ENCODE measurements at places on chromosomes 4 and X. TPM values are rescaled to one million over a fixed set of nuclear protein-coding genes. Genes with fewer than 3 reads are reported as not detected.
A peak's percentile ranks its signal among the peaks of the same experiment; 100 is the strongest.

GRCh38 chr4:53130896-53131561, 234.8 kb downstream of the SCFD2 start:
- no peak for DNase-seq

DNA sequence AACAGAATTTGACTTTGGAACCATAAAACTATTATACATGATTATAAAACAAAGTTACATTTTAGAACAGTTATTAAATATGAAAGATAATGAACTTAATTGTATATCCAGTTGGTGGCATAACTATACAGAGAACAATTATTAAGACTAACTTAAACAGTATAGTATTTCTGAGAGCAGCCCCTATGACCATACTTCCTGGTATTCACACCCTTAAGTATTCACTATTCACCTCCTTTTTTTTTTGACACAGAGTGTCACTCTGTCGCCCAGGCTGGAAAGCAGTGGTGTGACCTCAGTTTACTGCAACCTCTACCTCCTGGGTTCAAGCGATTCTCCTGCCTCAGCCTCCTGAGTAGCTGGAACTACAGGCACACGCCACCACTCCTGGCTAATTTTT, 74.5 kb downstream of the FRYL start:
- no peak for DNase-seq

Gene SORBS2
- 18.0 TPM for polyA plus RNA-seq

Gene STIM2
- 52.1 TPM for polyA plus RNA-seq

DNA sequence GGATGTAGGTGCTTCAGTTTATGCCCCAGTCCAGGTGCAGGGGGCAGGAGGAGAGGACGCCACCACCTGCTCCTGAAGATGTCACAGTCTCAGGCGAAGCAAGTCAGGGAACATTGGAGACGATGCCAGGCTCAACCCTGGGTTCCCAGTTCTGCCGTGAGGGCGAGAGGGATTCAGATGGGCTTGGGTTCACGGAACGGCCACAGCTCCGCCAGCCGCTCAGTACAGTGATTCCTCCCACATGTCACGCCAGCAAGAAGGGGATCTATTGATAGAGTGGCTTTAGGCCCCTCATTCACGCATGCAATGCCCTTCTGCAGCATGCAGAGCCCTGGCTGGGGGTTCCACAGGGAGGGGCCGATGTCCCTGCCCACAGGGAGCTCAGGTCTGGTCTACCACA, 34.2 kb downstream of the ADRA2C start:
- DNase-seq = no peak

Gene CCDC158
- 2.8 TPM for polyA plus RNA-seq

- no peak for DNase-seq
Observed at GRCh38 chr4:110878956-110879355, 256.1 kb upstream of the PITX2 start.

DNA sequence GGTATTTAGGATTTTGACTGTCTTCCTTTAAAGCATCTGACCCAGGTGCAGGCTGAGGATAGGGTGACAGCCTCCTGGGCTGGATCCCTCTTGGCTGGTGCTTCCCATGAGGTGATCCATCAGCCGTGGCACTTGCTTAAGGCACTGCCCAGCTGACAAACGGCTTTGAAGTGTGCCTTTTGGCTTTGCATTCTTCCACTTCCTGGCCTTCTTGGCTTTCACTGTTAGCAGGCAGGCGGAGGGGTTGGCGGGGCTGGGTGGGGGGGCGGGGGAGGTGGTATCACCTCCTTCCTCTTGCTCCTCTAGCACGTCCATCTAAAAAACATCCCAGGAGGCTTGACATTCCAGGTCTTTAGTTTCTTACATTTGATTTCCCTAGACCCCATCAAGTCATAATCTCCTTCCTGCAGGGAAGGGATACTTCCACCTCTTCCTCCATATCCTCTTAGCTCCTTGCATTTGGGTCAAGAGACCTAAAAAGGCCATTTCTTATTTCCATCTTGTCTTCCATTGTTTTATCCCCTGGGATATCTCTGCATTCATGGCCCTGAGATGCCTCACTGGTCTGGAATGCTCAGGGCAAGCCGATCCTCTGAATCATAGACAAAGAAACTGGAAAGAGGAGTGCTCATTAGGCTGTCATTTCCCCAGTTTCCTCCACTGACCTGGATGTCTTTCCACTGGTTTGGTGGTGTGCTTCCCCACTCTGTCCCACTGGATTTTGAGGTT, 11.3 kb upstream of the APLN start:
- no peak for DNase-seq

Gene UNC5C
- polyA plus RNA-seq = 1.0 TPM

DNA sequence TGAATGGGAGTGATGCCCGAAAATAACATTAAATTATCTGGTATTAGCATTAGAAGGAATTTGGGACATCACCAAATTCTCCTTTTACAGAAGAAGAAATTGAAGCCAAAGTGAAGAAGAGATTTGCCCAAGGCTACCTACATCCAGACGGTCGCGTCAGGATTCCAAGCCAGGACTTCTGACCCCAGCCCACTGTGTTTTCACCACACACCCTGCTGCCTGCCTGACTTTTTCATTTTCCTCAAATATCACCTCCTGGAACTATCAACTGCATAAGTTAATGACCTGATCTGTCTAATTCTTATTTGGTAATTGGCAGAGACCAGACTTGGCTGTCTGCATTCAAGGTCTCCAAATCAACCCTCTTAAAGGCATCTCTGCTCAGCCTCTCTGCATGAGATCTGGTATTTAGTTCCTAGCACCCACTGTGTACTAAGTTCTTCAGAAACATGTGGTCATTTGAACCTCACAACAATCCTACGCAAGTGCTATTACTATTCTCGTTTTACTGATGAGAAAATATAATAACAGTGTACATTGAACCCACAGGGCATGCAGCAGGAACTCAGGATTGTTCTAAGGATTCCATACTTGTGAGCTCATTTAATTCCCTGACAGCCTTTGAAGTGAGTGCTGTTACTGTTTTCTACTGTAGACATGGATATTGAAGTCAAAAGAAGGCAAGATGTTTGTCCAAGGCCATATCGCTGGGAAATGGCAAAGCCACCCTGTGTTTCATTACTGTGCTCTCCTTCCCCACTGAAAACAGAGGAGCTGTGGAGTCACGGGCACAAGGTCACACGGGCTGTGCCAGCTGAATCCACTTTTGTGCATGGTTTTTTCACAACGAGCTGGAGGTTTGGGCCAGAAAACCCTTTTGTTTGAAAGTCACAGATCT, 195.2 kb upstream of the C1QTNF7 start:
- DNase-seq = no peak

DNA sequence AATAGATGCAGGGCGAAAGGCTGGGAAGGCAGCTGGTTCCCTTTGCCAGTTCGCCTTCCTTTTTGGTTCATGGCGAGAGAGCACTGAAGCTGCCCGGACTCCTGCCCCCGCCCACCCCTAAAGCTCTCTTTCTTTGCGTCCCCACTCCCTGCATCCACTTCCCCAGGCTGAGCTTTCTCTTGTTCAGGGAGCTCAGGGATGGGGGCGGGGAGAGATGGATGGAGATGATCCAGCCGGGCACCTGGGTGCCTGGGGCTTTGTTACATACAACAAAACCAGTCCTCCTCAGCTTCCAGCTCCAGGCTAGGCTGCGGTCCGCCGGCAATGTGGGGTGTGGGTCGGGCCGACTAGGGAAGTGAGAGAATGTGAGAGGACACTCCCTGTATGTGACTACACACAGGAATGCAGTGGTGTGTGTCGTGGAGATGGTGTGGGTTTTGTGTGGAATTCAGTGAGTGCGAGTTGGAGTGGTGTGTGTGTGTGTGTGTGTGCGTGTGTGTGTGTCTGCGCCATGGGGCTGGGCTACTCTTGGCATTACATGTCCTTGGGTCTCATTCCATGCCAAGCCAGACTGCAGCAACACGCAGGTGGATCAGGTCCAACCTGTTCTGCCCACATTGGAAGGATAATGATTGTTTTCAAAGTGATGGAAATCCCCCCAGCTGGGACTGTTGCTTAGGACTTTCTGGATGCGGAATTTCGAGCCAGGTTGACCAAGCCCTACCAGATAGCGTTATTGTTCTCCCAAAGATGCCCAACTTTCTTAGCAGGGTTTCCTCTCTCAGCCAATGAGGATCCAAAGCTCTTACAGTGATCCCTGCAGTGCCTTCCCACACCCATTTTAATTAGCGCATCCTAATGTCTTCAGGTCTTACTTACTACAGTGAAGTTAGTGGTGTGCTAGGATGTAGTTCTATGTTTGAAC, 149.4 kb upstream of the CHRDL1 start:
- no peak for DNase-seq

GRCh38 chr4:66929748-66930147, 615.6 kb downstream of the CENPC start:
- DNase-seq = no peak

GRCh38 chr4:53431052-53431451, 53.6 kb downstream of the FIP1L1 start:
- no peak for DNase-seq

- peak; percentile 60 for DNase-seq
Observed at GRCh38 chrX:153875391-153876111, 10.4 kb downstream of the L1CAM start.

Gene CXCL6
- polyA plus RNA-seq = not detected

GRCh38 chrX:133745349-133745748, 240.0 kb downstream of the GPC3 start:
- DNase-seq = no peak

DNA sequence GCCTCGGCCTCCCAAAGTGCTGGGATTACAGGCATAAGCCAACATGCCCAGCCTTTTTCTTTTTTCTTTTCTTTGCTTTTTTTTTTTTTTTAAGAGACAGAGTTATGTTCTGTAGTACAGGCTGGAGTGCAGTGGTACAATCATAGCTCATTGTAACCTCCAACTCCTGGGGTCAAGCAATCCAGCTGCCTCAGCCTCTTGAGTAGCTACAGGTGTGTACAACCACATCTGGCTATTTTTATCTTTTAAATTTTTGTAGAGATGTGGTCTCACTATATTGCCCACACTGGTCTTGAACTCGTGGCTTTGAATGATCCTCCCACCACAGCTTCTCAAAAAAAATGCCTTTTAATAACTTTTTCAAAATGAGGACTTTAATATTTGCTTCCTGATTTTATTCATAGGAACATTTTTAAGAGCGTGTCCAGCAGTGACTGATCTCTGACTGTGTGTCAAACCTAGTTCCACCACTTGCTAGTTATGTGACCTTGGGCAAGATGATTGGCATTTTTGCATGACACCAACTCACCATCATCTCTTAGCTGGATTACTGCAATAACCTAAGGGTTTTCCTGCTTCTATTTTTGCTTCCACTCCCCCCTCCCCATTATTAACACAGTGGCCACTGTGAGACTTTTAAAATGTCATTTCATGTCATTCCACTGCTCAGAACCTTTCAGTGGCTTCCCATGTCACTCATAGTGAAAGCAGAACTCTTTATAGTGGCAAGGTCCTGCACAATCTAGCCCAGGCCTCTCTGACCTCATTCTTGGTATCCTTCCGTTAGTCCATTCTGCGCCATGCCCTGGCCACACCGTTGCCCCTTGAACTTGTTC, 4.5 kb upstream of the TNIP3 start:
- no peak for DNase-seq

DNA sequence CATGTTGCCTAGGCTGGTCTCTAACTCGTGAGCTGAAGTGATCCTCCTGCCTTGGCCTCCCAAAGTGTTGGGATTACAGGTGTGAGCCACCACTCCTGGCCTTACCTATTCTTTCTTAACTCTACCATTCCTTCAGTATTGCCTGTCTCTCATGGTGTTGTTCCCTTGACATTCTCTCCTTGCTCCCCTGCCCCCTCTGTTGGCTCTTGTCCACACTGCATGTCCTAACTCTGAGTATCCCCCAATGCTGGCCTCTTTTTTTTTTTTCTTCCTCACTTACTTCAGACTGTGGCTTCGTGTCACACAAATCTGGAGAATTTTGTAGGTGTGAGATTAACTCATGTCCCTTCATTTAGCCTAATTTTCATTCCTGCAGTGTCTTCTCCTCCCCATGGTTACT, 22.9 kb upstream of the FRMPD4 start:
- no peak for DNase-seq

Gene CD99L2
- polyA plus RNA-seq = not detected

Gene FREM3
- polyA plus RNA-seq = 0.90 TPM

- DNase-seq = no peak
Observed at GRCh38 chr4:61336916-61337315, 136.8 kb downstream of the ADGRL3 start.

DNA sequence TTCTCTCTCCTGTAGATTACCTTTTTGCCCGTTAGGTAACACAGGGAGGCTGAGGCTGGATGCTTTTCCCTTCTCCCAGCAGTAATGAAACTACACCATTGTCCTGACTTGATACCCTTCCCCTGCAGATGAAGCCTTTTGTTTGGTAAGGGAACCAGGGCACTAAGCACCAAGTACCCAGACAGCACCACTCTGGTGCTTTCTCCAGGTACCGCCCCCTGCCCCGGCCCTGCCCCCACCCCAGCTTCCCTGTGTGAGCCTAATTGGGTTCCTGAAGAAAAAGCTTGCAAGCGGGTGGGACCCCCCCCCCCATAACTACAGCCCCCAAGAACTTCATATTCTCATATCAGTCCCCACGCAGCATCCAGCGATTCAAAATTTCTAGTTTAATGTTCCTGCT, 79.8 kb downstream of the JADE3 start:
- DNase-seq = no peak

Gene ANAPC4
- polyA plus RNA-seq = 17.5 TPM

DNA sequence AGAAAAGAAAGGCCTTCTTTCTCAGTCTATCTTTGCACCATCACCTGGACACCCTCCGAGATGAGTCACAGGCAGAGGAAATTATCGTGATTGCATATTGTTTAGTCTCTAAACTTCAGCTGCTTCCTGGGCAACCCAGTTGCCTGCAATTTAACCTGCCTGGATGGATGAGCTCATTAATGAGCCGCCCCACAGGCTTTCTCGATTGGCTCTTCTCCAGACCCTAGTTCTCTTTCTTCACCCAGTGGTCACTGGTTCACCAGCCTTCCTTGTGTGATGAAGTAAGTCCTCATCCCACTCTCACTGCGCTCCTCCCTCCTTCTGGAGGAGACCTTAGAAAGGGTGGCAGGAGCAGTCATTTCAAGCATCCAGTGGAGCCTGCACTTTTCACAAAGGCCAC, 94.4 kb downstream of the SOWAHB start:
- DNase-seq = peak; percentile 12

DNA sequence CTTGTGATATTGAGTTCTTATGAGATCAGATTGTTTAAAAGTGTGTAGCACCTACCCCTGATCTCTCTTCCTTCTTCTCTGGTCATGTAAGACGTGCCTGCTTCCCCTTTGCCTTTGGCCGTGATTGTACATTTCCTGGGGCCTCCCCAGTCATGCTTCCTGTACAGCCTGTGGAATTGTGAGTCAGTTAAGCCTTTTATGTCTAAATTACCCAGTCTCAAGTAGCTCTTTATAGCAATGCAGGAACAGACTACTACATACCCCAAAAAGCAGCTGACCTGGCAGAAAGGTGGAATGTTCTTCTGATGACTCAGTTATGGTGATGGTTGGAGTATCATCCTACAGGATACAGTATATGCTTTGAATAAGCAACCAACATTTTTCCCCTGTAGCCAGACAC, 11.4 kb upstream of the MCUB start:
- no peak for DNase-seq

DNA sequence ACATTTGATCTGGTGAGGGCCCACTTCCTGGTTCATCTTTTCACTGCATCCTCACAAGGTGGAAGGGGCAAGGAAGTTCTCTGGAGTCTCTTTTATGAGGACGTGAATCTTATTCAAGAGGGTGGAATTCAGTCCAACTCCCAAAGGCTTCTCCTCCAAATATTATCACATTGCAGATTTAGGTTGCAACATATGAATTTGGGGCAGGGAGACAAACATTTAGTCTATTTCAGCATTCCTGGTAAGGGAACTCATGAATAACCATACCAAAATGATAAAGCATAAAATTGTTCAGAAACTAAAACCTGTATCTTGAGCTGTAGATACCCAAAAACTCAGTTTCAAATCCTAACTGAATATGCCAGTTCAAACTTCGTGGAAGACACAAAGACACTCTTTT, 246.8 kb downstream of the QDPR start:
- DNase-seq = no peak

All from muscle of arm (tissue), 14 donors.